ENCODE measurements at places on chromosomes 3 and 15.

DNA sequence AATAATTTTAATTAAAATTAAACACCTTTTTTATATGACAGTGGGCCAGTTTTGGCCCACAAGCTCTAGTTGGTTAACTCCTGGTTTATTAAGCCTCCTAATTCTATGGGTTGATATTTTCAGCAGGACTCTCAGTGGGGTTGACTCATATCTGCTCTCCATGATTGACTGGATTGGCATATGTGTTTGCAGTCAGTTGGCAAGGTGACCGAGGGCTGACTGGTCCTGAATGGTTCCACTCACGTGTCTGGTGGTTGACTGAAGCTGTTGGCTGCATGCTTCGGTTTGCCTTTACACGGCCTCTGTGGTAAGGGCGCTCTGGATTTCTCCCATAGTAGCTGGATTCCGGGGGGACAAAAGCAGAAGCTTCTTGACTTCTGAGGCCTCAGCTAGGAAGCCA, 65.3 kb upstream of the ZNF280D start:
- DNase-seq, result peak; percentile 48

GRCh38 chr3:184338511-184338945, 1.1 kb downstream of the FAM131A start:
- DNase-seq, result no peak

DNA sequence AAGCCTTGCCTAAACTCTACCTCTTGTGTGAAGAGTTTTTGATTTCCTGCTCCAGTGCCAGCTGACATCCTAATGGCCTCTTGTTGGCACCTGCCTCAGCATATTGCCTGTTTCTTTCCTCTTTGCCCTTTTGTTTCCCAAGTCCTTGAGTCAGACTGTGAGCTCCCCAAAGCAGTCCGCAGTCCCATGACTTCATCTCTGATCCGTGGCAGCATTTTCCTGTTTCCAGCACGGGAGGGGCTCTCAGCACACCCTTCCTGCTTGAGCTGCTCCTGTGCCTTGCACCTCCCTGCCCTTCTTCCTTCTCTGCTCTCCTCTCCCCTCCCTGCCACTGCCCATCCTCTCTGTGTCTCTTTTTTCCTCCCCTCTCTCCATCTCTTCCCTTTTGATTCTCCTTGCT, 179.6 kb downstream of the EPHB1 start:
- no peak for DNase-seq

- DNase-seq, result no peak
Measured at GRCh38 chr15:98505611-98506031, 142.7 kb upstream of the IGF1R start.

DNA sequence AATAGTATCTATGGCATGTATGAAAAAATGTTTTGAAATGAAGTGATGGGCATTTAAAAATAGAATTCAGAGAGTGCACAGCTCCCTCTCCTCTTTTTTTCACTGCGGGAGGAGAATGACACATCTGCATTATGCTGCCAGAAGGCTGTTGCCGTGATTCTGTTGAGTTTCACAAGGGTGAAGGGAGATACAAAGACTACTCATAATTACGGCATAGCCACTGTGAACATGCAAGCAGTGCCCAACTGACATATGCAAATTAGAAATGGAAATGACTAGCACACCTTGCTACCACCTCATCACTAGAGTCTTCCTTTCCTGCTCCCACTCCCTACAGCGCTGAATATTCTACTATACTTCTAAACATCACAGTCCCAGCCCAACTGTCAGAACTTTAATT, 20.1 kb downstream of the IFT57 start:
- no peak for DNase-seq

DNA sequence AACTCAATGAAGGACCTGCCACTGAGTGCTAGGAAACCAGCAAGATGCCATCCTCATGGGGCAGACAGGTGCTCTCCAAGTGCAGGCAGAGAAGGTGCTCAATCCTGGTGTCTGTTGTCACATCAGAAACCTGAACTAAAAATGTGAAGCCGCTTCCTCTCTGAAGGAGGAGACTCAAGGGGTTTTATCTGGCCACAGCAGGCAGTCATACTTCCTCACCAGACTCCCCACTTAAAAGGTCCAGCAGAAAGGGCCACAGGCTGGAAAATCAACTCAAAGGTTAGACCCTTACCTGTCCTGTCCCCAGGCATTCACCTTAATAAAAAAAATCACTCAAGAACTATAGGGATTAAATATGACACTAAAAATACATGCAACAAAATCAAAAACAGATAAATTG, 4.8 kb downstream of the CCDC12 start:
- DNase-seq, result no peak

DNA sequence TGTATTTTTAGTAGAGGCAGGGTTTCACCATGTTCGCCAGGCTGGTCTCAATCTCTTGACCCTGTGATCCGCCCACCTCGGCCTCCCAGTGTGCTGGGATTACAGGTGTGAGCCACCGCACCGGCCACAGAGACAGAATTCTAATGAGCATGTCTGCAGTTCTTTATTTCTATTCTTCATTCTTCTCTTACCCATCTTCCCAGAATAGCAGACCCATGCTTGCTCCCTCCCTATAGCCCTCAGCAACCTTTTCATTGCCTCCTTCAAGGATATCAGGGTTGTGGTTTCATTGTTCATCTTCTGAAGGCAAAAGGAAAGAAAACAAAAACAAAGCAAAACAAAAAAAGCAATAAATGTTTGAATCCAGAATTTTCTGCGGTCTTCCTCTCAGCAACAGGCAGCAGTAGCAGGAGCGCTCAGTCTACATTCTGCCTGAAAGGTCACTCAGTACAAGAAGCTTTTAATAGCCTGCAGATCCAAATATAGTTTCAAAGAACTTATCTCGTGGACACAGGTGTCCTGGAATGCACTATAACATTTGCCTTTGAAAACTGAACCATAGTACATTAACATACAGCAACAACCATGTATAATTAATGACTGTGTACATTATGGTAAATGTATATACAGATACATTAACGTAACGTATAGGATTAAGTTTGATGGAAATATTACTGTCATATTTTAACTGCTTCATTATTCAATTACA, at the start of gene SMCO1:
SMCO1 (minus strand) TSS at position 434 of the 709 bp plus-strand sequence; CDS start at position 297, 137 bp downstream.
- DNase-seq, result no peak
